ENCODE measurements at places on chromosomes 7 and 10.

DNA sequence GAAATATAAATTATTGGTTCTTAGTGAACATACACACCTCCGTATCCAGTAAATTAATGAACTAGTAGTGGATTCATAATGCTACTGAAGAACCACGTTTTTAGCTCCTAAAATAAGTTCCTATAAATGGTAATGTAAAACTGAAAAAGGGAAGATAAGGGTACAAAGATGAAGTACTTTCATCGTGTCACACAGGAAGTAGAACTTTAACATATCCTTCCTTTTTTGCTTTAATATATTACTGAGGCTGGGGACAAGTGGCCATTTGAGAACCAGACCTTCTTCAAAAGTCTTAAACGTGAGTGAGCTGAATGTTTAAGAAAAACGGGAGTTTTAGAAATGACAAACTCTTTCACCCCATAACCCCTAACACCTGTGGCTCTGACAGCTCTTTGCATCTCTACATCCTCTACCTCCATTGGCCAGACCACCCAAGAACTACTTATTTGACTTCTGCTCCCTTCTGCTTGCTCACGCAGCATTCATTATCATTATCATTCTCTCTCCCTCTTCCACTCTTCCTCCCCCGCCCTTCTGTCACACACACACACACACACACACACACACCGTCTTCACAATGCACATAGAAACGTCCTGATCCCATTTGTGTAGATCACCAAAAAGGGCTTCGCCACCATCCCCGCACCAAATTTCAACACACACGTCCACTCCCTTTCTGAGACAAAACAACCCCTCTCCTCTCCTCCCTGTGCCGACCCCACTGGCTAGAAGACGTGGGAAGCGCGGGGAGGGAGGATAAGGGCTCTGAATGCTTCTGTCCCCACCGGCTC lies 677 bp downstream of the SKAP2 start:
- peak; percentile 86 for DNase-seq

DNA sequence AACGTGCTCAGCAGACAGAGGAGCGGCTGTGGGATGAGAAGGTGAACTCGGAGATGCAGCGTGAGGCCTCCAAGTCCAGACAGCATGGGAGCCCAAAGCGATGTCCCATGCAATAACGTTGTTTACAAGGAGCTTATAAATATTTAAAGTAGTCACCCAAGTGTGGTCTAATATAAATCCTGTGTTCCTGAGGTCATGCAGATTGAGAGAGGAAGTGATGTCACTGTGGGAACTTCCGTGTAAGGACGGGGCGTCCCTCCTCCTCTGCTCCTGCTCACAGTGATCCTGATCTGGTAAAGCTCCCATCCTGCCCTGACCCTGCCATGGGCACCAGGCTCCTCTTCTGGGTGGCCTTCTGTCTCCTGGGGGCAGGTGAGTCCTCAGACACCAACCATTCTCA lies 94.7 kb upstream of the PRSS58 start:
- DNase-seq: no peak

DNA sequence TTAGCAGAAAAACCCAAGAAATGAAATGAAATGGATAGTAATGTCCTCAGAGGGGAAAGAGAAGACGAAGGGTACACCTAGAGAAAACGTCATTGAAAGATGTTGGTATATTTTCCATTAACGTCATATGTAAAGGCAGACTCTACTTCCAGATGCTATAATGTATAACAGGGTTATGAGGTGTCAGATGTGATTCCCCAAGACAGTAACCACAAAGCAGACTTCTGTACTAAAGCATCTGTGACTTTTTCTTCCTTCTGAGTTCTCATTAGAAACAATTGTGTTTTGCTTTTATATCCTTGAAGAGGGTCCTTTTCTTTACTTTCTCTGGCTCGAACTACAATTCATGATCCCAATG lies 37.4 kb downstream of the LRRC72 start:
- DNase-seq: no peak

DNA sequence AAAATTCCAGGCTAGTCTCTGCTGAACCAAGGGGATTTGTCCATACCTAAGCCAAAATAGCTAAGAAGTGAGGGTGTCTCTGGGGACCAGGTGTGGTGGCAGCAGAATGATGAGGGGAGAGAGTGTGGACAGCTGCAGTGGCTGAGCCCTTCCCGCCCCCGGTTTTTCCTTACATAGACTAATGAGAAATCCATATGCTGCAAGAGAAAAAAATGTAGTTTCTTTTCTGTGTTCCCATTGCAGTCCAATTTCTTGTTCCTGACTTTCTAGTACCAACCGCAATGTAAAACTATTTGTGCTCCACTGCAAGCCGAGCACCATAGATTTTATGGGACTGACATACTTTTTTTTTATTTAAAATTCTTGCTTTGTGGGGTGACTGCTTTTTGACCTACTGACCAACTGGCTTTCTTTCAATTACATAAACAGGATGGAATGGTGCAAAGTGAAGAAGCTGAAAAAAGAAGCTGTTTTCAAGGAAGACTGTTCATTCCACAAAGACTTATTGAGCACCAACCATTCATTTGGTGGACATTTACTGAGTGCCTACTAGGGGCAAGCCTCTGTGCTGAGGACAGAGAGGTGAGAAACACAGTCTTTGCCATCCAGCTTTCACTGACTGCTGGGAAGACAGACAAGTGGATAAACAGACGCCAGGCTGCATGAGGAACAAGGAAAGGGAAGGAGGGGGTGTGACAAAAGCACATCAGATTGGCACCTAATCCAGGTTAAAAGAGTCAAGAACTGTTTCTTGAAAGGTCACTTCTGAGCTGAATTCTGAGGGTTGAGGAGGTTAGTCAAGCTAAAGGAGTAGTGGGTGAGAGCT lies 9.8 kb downstream of the CEP41 start:
- no peak for DNase-seq

DNA sequence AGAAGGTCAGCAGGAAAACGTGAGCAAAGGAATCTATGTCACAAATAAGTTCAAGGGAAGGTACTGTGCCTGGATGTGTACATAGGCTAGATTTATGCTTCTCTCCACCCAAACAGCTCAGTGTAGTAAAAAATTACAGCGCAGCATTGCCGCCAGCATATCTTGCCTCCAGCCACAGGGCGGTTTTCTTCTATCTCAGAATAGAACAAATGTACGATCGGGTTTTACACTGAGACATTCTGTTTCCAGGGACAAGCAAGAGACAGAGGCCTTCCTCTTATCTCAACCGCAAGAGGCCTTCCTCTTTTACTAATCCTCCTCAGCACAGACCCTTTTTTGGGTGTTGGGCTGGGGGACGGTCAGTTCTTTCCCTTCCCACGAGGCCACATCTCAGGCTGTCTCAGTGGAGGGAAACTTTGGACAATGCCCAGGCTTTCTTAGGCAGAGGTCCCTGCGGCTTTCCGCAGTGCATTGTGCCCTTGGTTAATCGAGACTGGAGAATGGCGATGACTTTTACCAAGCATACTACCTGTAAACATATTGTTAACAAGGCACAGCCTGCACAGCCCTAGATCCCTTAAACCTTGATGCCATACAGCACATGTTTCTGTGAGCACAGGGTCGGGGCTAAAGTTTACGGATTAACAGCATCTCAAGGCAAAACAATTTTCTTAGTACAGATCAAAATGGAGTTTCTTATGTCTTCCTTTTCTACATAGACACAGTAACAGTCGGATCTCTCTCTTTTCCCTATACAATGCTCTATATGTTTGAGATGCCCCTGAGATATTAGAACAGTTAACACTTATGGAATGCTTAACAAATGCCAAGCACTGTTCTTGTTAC lies 11.6 kb upstream of the ABHD11 start:
- no peak for DNase-seq

DNA sequence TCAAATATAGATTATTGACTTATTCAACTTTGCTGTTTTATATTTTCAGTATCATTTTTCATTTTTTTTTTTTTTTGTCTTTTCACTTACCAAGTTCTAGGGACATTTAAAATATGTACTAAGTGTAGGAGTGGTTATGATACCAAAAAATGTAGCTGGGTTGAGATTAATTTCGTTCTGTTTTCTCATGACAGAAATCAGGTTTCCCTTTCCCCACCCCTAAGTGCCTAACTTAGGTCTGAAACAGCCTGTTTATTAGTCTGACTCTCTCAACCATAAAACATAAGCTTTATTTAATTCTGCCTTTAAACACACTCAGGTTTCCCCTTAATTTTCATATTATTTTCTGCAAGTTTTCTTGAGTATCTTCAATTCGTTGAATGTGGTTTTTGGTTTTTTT lies 22.1 kb downstream of the TMEM106B start:
- DNase-seq: no peak

DNA sequence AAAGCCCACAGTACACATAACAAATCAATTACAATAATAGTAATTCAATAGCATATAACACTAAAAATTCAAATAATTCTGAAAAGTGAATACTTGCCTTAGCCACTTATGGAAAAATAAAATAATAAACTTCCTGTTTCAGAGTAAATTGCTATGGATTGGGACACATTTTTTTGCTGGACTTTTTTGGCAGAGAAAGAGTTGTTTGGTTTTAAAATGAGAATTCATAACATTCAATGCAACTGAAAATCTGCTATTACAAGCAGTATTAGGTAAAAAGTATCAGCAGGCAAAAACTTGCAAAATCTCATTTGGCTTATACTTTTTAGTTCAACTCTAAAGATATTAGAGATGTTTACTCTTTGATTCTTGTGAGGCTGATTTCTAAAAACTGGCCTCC lies 141.7 kb downstream of the NRCAM start:
- no peak for DNase-seq

- no peak for DNase-seq
Measured at GRCh38 chr7:157668884-157669767, 332.3 kb downstream of the DNAJB6 start.

- DNase-seq: no peak
Measured at GRCh38 chr10:29621161-29621560, 13.6 kb downstream of the SVIL start.

- no peak for DNase-seq
Measured at GRCh38 chr7:157388301-157388700, 51.5 kb downstream of the DNAJB6 start.

GRCh38 chr7:159067576-159068487 lies 76.8 kb downstream of the VIPR2 start:
- no peak for DNase-seq

All from SW480 (cell line).